ENCODE measurements at places on chromosomes 11 and 22.

DNA sequence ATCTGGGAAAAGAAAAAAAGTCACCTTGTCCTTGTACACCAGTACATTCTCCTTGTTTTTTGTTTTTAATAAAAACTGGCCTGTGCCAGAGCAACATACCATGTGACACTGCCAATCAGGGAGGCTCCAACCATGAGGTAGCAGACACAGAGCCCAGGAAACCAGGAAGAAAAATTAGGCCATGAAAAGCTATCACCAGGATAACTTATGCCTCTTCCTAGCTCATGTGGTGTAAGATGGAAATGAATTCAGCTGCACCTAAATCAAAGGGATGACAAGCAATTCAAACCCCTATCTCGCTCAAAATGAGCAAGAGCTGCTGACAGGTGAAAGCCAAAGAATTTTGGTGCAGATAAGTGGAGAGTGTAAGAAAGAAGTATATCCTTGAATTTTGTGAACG, 7.7 kb downstream of the DRD2 start:
- DNase-seq: no peak

DNA sequence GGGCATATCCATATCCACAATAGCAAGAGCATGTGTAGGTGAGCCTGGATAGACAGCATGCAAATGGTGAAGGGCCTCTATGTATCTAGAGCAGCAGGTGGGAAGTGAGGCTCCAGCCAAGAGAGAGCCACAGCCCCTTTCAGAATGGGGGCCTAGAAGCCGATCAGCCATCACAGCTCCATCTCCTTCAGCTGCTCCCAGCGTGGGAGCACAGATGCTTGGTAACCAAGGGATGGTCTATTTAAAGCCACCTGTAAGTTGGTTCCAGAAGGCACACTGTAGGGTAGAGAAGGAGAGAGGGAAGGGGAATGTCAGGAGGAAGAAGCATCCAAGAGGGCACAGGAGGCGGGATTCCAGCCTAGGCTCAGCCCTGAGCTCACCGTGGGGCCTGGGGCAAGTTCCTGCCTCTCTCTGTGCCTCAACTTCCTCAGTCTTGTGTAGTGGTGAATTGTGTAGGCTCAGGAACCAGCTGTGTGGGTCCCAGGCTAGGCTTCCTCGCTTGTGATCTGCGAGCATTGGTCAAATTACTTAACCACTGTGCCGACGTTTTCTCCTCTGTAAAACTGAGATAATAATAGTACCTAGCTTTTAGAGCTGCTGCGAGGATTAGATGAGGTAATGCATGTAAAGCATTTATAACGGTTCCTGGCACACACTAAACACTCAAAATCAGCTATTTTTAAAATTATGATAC, 122.9 kb upstream of the NAV2 start:
- DNase-seq: no peak

GRCh38 chr11:69656536-69657455, 15.8 kb downstream of the CCND1 start:
- no peak for DNase-seq

GRCh38 chr11:110305169-110306018, 9.0 kb upstream of the RDX start:
- DNase-seq: no peak

DNA sequence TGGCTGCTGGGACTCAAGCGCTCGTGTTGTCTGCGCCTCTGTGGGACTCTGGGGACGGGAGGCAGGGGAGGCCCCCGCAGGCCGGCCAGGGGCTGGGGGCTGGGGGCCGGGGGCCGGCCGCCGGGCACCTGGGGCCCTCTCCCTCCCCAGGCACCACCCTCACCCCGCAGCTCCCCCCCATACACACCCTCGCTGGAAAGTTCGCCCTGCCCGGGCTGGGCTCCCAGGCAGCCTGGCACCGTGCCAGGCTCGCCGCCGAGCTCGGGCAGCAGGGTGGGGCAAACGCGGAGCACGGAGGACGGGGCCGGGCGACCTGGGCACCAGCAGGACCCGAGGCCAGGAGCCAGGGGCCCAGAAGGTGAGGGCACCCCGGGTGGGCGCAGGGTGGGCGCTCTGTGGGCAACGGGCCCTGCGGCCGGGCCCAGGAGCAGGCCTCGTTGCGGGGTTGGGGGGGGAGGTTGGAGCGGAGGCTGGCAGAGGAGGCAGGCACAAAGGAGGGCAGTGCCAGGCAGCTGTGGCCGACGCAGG, 76.7 kb upstream of the WNT7B start:
- DNase-seq: peak; percentile 74

- no peak for DNase-seq
Measured at GRCh38 chr22:31754813-31755212, 994 bp downstream of the DEPDC5 start.
